ENCODE measurements at places on chromosomes 3 and 15. TPM values are rescaled to one million over a fixed set of nuclear protein-coding genes. Genes with fewer than 3 reads are reported as not detected.

The BCHE gene
- 36.1 TPM for total RNA-seq

The GRAMD1C gene
- total RNA-seq: 30.3 TPM

The DUOX1 gene
- total RNA-seq: not detected

The CCR9 gene
- total RNA-seq: not detected

Data from dermis lymphatic vessel endothelial cell (primary cell).